ENCODE measurements at places on chromosomes 5 and 9.

DNA sequence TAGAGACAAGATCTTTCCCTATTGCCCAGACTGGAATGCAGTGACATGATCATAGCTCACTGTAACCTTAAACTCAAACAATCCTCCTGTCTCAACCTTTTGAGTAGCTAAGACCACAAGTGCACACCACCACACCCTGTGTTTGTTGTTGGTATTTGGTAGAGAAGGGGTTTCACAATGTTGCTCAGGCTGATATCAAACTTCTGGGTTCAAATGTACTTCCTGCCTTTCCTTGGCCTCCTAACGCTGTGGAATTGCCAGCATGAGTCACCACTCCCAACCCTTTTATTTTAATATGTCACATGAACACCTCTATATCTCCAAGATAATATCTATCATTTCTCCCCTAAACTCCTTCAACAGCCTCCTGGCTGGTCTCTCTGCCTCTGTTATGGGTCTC is 719.0 kb downstream of the PTPRD start:
- no peak for DNase-seq

- DNase-seq, result no peak
These were observed 48.3 kb upstream of the TRAF1 start for GRCh38 chr9:120974921-120975320.

DNA sequence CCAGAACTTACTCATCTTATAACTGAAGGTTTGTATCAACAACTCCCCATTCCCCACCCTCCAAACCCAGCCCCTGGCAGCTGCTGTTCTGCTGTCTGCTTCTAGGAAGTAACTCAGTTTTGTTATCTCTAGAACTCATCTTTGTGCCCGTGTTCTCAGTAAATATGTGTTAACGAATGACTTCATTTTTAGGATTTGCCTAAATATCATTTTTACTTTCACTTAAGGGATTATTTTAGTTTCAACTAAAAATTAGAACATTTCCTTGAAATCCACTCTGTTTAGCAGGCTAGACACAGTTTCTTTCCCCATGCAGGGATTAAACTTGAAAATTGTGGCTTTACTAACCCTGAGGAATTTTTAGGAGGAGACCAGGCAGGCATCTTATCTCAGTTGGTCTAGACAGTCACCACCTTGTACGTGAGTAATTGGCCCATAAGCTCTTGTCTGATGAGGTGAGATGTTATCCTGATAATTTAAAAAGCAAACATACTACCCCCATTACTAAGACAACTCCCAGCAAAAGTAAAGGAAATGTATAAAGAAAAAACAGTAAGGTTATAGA is 68.2 kb upstream of the TNFAIP8 start:
- DNase-seq, result no peak

DNA sequence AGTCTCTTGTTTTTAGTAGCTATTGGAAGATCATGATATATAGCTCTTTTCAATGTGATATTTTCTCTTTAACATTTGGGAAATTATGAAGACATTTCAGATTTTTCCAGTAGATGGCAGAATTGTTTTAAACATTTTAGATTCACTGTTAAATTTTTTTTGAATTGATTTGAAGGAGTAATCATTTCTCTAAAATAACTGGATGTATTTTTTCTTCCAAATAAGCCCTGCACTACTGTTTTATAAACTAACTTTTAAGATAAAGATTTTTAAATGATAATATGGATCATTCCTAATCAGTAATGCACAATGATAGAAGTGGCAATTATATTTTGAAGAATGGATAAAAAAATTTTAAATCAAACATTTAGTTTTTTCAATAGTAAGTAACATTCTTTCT is 14.2 kb downstream of the NDUFAF2 start:
- DNase-seq, result no peak

Data from stimulated activated CD8-positive, alpha-beta memory T cell treated with anti-CD3 and anti-CD28 coated beads, Interleukin-4, amount 100 ng/mL, for 4 hours (primary cell).